ENCODE measurements at places on chromosomes 5 and 9.

DNA sequence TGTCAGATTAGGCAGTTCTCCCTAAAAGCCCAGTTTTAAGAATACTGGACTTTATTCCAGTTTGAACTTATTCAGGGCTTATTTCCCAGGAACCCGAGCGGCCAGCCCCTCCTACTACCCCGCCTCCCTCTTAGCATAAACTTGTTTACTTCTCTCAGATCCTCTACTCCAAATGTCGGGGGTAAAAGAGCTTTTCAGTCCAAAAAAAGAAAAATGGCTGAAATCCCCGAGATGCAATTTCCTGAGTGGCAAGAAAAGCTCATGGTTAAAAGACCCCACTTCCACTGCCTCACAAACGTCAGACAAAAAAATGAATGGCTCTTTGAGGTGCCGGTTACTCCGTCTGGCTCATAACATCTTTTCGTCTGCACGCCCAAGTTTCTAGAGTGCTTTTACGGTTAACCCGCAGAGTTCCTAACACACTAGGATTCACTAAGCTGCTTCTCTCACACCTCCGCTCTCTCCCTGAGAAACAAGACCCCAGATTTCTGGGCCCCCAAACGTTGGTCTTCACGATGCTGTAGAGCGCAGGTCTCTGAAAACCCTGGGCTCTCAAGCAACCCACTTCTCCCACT is 402 bp downstream of the BRD8 start:
- peak; percentile 54 for DNase-seq

DNA sequence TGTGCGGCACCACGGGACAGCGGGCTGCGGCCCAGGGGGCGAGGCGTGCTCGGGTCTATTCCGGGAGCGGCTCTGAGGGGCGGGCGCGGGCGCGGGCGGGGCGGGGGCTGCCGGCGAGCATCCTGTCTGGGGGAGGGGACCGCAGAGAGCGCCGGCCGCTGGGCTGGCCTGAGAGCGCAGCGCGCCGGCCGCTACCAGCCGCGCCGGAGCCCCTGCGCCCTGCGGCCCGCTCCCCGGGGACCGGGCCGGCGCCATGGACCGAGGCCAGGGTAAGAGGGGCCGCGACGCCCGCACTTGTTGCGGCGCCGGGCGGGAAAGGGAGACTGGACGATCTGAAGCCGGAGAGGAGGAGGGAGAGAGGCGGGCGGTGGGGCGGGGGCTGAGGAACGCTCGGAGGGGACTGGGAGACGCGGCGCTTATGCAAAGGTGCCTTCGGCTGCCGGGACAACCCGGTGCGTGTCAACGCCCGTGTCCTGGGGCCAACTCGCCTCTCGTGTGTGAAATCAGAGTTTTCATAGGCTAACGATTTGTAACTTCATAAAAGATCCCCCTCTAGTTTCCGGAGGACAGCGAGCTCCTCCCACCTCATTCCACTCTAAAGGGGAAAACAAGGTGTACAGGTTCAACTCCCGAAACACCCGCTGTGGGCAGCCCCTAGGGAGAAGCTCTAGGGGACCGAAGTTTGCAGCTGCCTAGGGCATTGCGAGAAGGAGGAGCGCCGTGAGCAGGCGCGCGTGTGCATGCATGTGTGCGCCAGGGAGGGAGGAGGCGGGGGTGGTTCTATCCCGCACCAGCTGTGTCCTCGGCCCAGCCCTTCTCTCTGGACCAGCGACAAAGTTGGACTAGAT is at the start of gene AFAP1L1:
AFAP1L1 (plus strand) TSS at position 144 of the 848 bp plus-strand sequence; CDS start at position 254, 110 bp downstream.
- peak; percentile 52 for DNase-seq

- DNase-seq: no peak
Observed at GRCh38 chr9:91840469-91840868, 109.6 kb downstream of the ROR2 start.

DNA sequence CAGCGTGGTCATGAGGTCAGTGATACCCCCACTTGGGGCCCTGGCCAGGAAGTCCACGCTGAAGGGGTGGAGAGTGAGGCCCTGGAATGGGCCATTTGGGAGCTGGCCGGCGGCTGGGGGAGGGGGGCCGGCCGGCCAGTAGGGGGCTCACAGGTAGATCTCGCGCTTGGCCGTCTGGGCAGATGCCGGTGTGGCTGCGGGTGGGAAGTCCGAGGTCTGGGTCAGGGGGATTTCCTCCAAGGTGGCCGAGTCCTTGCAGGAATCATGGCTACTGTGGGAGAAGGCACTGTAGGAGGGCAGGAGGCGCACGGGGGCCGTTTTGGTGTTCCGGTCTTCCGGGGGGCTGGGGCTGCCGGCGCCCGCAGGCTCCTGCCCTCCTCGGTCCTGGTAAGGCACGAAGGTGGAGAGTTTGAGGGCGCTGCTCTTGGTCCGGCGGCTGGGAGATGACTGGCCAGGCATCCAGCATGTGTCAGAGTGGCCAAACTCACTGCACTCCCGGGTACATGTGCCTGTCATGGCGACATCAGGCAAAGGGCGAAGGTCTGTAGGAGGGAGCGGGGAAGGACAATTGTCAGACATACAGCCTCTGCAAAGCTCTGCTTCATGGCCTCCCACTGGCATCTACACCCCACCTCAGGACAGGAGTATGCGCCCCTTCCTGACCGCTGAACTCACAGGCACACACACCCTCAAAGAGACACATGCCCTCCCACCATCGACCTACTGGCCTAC is 24.1 kb downstream of the PCDH1 start:
- DNase-seq: no peak

- DNase-seq: no peak
Observed at GRCh38 chr9:133887540-133888047, 104.5 kb downstream of the VAV2 start.

- DNase-seq: peak; percentile 69
Observed at GRCh38 chr5:17190242-17190778, 27.1 kb upstream of the BASP1 start.

GRCh38 chr9:129156163-129156562 is 21.9 kb downstream of the IER5L start:
- DNase-seq: no peak

DNA sequence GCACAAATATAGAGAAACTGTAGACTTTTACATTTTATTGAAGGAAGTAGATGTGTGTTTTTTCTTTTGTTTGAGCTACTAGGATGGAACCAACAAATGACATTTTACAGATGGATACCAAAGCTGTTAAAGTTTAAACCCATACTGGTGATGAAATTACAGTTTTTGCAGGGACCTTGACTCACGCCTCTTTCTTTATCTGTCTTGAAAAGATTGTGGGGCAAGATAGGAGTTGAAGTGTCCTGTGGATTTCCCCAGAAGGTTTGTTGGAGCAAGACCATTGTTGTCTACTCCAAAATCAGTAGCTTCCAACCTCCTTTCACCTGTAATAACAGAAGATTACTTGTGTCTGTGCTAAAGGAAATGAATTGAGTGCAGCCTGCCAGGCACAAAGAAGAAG is 4.1 kb upstream of the C5orf63 start:
- DNase-seq: no peak

DNA sequence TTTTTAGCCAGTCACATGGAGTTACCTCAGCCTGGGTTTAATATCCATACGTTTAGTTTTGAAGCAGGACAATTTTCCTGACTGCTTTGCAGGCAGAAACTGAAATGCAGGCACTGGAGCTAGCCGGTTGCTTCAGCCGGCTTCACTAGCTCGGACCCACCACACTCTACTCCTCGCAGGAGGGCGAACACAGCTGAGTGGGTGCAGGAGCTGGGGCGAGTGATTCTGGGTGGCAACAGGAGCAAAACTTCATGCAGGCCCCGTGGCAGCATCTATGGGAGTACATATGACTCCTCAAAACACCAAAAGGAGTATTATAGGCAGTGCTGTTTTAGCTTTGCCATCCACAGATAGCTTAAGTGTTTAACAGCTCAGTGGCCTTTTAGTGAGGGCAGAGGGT is 1211.8 kb upstream of the NUDT12 start:
- DNase-seq: no peak

- DNase-seq: peak; percentile 75
Observed at GRCh38 chr9:117825609-117826347, 121.6 kb downstream of the TLR4 start.

- DNase-seq: no peak
Observed at GRCh38 chr9:114697951-114698351, 16.0 kb upstream of the TEX48 start.

- DNase-seq: no peak
Observed at GRCh38 chr5:94888674-94889073, 270.2 kb downstream of the SLF1 start.

DNA sequence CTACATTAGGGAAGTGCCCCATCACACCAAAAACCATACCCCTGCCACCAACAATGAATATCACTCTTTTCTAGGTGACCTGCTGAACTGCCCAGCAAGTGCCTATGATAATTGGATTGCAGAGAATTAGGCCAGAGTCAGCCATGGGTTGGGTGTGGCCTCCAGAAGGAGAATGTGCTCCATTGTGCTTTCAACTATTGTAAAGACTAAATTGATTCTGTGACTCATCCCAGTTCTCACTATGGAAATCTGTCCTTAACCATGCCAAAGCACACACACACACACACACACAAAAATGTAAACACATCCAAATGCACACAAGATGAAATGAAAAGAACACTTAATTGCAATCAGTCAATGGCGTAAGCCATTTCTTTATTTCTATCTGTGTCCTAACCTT is 25.7 kb downstream of the DRD1 start:
- DNase-seq: no peak

GRCh38 chr9:88816141-88816540 is 175.1 kb upstream of the S1PR3 start:
- DNase-seq: no peak

DNA sequence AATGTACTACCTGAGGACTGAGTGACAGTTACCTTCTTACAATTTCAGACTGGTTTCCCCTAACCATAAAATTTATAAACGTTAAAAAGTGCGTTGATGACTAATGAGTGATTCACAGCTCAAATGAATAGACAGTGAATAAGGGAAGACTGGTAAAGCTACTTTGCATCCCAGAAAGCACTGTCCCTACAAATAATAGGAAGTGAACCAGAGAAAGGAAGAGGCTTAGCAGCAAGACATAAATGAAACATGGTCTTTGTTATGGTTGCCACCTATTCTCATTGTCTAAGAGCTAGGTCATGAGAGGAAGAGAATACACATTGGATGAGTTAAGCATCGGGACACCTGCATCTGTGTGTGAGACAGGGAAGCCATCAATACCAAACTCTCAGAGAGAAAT is 849.2 kb downstream of the TAF11L14 start:
- DNase-seq: no peak

DNA sequence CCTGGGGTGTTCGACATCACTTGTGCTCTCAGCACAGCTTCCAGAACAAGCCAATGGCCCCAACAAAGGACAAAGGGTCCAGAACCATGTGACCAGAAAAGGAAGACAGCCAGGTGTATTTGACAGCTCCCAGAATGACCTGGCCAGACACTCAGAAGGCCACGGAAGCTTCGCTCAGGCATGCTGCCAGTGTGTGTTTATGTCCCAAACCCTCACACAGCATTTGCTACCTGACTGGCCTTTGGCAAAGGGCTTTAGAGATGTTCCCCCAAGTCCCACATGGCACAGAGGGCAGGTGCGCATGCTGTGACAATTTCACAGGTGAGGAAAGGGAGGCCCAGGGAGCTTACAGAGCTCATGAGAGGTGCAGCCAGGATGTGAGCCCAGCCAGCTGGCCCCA is 39.5 kb downstream of the MED10 start:
- no peak for DNase-seq

DNA sequence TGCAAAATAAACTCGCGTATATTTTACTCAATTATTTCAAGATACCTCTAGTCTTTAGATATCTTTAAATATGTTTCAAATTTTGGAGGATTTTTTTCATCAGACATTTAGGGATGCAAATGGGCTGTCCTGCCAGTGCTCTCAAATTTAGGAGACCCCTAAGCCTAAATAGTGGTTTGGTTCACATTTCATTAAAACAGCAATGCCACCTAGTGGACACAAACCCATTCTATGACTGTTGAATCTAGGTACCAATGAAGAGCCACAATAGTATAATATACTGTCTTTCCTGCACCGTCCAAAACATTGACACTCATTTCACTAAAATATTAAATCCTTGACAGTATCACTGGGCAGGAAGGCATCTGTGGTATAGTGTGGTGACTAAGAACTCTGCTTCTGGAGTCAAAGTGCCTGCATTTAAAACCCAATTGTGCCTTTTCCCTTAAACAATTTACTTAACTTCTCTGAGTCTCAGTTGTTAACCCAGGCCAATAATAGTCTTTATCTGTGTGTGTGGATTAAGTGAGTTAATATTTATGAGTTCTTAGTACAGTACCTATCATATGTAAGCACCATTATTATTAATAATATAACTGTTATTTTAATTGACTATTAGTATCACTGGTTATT is 148.0 kb downstream of the RORB start:
- peak; percentile 4 for DNase-seq

DNA sequence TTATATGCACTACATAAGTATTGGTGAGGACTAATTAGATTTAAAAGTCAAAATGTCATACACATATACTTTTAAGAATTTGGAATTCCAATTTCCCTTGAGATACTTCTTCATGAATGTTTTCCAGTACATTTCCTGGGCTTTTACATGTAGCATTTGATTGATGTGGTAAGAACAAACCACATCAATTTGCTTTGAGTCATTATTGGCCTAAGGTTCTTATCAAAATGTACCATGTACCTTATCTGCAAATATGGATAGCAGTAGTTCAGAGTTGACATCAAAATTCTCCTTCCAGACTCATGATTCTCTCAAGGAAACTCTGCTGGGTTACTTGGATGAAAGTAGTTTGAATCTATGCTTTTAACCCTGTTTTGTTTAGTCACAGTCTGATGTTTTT is 2.5 kb downstream of the CAST start:
- DNase-seq: no peak

DNA sequence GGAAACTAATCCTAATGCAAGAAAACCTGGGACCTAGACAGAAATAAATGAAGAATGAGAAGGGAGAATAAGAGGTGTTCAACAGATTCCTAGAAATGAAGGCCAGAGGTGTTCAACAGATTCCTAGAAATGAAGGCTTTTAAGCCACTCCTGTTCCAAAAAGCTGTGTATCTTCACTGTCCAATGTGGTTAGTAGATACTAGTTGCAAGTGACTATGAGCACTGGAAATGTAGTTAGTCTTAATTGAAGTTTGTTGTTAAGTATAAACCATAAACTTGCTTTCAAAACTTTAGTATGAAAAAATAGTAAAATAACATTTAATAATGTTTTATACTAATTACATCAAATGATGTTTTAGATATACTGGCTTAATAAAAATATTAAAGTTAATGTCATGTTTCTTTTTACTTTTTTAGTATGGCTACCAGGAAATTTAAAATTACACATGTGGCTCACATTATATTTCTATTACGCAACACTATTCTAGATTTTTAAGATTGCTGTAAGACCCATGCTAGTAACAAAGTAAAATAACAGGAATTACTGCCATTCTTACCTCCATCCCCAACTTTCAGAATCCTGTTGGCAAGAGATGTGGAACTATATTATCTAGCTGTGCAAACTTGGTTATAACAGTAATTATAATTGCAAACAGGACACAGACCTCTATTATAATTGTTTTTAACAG is 57.5 kb downstream of the RICTOR start:
- no peak for DNase-seq

All from suppressor macrophage treated with lipopolysaccharide for 4 hours (primary cell).